Fibroblast of skin of abdomen (primary cell): ENCODE measurements at places on chromosomes 7 and 10.

DNA sequence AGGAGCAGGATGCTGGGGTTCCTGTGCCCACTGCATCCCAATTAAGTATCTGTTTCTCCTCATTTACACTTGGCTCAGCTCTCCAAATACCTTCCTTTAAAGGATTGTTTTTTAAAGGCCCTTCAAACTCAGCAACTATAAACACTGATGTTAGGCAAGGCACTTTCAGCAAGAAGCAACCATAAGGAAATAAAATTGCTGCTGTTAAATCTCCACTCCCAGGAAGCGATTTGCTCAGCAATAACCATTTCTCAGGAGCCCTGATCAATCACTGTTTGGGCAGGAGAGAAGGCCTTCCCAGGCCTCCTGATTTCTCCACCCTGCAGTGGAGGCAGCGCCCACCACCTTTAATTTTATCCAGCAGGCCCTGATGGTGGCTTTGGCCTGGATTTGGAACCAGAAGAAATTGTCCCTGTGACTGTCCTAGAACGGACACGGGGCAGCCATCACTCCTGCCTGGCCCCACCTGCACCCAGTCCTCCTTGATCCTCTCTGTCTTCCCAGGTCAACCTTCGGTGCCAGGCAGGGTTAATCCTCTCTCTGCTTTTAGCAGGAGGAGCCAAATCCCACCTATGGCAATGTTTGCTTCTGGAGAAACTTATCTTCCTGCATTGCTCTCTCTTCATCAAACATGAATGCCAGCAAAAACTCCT is 199.8 kb downstream of the PLXNA4 start:
- no peak for DNase-seq

DNA sequence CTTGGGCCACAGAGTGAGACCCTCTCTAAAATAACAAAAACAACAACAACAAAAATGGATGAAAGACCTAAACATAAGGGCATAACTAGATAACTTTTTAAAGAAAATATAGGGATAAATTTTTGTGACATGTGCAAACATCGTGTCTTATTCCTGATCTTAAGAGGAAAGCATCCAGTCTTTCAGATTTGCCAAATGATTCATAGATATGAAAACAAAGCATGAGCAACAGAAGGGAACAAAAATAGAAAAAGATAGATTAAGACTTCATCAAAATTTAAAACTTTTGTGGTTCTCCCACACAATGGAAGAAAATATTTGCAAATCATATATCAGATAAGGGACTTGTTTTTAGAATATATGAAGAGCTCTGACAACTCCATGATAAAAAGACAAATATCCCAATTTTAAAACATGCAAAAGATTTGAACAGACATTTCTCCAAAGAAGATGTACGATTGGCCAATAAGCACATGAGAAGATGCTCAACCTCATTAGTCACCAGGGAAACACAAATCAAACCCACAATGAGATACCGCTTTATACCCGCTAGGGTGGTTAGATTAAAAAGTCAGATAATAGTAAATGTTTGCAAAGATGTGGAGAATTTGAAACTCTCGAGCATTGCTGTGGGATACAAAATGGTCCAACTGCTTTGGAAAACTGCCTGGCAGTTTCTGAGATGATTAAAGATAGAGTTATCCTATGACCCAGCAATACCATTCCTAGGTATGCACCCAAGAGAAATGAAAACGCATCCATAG is 20.3 kb downstream of the PPIF start:
- DNase-seq, result peak; percentile 53

- DNase-seq, result no peak
These were observed 50.8 kb downstream of the CXCL12 start for GRCh38 chr10:44334091-44334490.

- DNase-seq, result no peak
These were observed 190.8 kb downstream of the GFRA1 start for GRCh38 chr10:116082206-116082605.

DNA sequence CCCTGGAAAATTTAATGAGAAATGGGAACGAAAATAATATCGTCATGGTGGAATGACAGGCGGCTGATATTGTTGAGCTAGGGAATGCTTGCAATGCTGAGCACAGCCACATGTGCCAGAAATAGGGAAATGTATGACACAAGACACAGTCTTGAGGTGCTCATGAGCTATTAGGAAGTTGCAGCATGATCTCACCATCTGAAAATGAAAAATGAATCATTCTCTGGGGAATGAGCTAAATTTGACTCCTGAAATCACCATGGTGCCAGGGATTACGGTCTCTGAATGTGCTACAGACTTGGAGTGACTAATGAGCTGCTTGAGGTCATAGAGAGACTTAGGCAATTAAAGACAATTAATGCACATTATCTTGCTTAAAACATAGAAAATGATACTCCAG is 845.0 kb downstream of the CNTNAP2 start:
- DNase-seq, result peak; percentile 95
